ENCODE measurements at places on chromosomes 11 and 22.

- no peak for DNase-seq
These were observed 165.6 kb downstream of the DBX1 start for GRCh38 chr11:19994672-19995071.

GRCh38 chr11:11243590-11244469, 109.2 kb downstream of the CSNK2A3 start:
- DNase-seq = no peak

GRCh38 chr22:23884140-23884539, 10.0 kb upstream of the MIF start:
- DNase-seq = no peak

DNA sequence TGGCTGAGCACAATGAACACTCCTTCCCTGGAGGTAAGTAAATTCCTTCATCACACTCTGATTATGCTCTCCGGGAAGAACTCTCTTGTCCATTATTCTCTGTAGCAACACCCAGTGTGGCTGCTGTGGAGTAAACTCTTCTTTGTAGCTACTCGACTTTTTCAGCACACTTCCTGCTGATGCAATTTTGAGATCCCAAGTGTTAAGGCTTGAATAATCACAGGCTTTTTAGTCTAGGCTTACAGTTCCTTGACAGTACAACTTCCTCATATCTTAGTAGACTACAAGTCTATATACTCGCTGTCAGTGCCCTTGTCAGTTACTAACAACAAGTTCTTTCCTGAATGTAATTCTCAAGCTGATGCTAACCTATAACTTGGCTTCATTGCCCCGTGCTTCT, 301.8 kb upstream of the API5 start:
- DNase-seq = no peak

GRCh38 chr11:96736601-96737000, 346.8 kb downstream of the JRKL start:
- no peak for DNase-seq

DNA sequence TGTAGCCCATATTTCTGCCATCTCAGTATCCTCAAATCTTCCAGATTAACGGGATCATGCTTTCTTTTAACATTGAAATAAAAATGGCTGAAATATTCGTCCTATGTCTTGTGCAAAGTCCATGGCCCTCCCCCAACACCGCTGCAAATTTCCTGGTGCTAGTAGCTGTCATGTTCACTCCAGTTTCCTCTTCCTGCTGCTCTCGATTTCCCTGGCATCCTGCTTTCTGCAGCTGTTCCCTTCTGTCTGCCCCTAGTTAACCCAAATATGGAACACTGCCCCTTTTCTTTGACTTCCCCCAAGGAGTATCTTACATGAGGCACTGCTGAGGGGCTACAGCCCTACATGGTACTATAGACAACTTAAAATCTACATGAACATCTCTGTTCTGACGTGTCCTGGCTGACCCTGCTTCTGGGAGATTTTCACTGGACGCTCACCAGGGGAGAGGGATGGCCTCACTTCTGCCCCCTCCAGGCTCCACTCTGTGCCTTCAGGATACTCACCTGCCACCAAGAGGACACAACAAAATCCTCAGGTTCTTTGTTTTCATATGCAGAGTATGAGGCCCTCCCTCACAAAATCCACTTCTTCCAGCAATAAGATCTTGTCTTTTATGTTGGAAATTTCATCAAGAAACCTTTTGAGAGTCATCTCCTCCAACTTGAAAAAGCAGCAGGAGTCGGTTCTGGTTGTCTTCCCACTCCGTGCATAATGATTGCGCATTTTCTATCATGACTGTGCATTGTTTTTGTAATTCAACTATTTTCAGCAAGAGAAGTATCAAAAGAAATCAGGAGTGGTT, 29.5 kb upstream of the SCUBE2 start:
- no peak for DNase-seq

GRCh38 chr11:98800696-98801095, 220.1 kb upstream of the CNTN5 start:
- DNase-seq = no peak

DNA sequence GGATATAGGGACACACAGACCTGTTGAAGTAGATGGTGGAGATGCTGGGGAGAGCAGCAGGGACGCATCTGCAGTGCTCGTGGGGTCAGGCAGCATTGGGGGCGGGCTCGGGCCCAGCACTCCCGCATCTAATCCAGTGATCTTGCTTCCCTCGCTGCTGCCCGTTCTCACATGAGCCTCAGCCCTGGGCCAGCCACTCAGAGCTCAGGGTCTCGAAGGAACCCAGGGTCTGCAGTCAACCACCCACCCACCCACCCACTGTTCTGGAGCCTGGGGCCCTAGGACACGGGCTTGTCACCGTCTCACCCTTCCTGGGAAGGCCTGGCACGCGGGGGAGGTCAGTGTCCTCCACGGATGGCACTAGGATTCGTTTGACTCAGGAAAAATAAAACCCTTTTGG, 406.0 kb downstream of the TBC1D22A start:
- DNase-seq = no peak

DNA sequence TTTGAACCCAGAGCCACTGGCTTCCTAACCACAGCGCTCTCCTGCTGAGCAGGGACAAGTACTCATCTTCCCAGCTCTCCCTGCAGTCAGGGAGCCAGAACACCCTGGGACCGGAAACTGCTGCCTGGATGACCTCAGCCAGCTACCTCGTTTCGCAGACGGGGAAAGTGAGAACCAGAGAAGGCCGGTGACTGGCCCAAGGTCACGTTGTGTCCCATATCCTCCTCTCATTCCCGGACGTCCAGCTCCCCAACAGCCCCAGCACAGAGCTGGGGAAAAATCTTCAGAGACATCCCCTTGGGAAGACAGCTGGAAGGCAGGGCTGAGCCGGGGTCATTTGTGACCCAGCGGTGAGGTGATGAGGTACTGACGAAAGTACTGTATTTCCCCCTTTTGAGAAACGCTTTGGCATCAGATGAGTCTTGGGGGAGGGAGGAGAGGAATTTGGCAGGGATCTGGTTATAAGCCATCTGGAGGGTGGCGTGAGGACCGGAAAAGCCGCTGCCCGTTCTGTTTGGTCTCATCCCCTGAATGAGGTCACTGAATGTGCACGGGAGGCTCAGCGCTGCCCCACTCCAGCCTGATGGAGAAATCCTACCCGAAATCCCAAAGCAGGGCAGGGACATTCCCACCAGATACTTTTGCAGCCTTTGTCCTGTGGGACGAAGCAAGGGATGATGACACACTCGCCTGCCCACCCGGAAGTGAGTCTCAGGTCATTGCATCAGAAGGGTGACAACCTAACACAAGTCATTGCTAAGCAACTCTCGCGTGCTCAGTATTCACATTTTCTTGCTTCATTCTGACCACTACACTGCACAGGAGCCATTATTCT, 41.1 kb downstream of the LIF start:
- DNase-seq = no peak

- no peak for DNase-seq
These were observed 415.9 kb upstream of the CADM1 start for GRCh38 chr11:115920092-115920461.

DNA sequence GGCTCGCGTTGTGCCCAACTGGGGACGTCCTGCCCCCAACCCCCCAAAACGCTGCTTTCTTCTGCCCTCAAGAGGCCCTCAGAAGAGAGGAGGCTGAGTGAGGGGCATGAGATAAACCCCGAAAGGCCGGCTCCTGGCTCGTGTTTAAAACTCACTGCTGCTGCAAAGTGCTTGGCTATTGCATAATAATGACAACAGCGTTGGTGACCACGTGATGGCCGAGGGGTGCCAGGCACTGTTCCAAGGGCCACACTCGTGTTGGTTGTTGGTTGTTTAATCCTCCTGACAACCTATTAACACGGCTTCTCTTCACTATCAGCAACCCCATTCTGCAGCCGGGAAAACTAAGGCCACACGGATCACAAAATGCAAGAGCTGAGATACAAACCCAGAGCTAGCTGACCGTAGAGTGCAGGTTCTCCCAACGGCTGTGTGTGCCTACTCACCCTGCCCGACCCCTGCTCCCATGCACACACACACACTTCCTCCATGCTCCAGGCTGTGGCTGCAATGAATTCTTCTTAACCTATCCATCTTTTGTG, 51.0 kb downstream of the ANO1 start:
- DNase-seq = no peak

- DNase-seq = no peak
These were observed 125.0 kb downstream of the CCDC81 start for GRCh38 chr11:86499723-86500129.

- DNase-seq = no peak
These were observed 41.0 kb downstream of the KDM2A start for GRCh38 chr11:67160045-67160444.

DNA sequence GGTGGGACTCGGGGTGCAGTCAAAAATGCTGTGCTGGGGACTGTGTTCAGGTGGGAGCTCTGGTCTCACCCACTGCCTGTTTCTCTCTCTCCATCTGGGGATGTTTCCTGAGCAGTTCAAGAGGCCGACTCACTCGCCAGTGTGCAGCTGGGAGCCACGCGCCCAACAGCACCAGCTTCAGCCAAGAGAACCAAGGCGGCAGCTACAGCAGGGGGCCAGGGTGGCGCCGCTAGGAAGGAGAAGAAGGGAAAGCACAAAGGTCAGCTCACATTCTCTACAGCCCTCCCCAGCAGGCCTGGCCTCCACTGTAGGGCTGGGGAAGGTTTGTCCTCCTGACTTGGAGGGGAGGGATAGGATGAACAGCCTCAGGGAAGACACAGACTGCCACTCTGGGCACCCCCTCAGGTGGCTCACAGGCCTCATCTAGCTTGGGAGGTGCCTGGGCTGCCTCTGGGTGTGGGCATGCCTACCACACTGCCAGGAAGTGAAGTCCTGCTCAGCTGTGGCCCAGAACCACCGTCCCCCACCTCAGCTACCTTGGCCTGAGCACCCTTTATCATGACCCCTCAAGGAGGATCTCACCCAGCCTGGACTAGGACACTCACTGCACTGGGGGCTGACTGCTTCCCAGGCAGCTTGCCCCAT, 13.0 kb downstream of the TUB start:
- DNase-seq = no peak

GRCh38 chr11:128645968-128646367, 47.9 kb upstream of the FLI1 start:
- DNase-seq = no peak

- DNase-seq = no peak
These were observed 340.1 kb downstream of the MN1 start for GRCh38 chr22:27461470-27461869.

GRCh38 chr22:23888615-23889401, 5.4 kb upstream of the MIF start:
- no peak for DNase-seq

DNA sequence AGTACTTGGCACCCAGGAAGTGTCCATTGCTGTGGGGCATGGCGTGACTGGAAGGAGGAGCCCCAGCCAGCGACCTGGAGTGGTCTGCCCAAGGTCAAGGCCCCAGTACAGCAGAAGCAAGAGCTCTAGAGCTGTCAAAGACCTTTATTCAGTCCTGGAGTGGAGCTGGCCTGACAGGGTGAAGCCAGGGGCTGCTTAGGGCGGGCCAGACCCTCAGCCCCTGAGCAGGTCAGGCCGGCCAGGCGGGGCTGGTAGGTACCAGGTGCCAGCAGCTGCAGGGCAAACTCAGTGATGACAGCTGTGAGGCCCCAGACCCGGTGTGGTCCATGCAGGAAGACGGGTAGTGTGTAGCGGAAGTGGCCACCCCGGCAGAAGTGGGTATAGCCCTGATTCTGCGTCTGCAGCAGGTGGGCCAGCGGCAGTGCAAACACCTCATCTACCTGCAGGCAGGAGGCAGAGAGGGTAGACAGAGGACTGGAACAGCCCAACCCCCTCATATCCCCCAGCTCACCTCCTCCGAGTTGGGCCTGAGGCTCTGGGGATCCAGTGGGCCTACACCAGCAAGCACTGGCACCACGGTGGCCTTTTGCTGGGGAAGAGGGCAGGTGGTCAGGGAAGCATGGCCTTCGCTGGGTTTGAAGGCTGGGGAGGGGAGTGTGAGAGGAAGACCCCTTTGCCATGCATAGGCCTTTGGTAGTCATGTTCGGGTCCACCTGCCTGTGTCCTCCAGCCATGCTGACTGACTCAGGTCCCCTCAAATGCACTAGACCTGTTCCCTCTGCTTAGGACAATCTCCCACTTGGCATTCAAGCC, 1.7 kb downstream of the NUDT8 start:
- DNase-seq = no peak

DNA sequence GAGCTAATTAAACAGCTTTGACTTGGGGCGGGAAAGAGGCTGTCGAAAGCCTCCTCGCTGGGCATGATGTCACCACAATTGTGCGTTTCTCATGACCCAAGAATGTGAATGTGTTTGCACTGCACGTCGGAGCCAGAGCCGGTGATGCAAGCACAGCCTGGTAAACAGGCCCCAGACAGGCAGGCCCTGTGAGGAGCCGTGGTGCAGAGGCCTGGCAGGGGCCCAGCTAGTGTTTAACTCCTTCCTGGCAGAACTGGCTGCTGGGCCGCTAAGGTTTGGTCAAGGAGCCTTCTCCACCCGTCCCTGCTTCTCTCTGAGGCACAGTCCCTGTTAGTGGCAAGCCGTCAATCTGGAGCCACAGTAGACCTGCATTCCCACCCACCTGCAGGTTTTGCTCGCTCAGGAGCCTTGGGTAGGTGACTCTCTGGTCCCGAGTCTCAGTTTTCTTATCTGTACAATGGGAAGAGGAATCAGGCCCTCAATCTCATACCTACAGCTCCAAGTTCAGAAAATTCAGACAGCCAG, 25.4 kb upstream of the SMTN start:
- no peak for DNase-seq

DNA sequence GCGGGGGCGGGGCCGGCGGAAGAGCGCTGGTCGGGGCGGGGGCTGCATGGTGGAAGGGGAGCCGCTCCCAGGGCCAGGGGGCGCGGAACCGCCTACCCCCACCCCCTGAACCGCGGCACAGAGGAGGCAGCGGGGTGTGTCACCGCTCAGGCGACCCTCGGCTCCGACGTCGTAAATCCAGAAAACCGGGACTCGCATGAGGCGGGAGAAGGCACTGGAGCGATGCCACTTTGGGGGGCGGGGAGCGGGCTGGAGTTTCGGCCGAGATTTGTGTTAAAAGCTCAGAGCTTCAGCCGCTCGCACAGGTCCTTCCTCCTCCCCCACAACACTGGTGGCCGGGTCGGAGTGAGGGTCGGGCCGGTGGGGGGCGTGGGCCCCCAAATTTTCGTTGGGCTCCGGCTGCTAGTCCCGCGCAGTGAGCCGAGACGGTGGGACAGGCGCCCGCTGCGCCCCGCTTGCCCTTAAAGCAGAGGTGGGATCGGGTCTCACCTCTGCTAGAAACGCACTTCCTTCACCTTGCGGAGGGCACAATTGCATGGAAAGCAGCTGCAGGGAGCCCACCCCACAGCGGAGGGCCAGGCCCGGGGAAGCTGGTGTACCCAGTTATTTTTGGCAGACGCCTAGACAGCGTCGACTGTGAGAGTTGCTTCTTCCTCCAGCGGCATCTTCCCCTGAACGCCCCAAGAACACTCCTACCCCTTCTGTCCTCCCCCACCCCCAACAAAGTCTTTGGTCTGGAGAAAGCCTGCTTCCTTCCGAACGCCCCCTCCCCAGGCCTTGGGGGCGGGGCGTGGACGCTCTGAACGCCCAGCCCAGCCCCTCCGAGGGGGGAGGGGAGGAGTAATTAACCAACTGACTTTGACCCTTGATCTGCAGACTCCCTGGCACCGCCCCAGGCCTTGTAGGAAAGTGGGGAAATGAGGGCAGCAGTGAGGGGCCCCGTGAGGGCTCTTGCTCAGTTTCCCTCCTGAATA, 1.1 kb downstream of the OVOL1 start:
- no peak for DNase-seq
